Stimulated activated CD8-positive, alpha-beta memory T cell treated with anti-CD3 and anti-CD28 coated beads, Interleukin-15, amount 100 ng/mL, for 48 hours (primary cell): ENCODE measurements at places on chromosomes 6 and 20.

DNA sequence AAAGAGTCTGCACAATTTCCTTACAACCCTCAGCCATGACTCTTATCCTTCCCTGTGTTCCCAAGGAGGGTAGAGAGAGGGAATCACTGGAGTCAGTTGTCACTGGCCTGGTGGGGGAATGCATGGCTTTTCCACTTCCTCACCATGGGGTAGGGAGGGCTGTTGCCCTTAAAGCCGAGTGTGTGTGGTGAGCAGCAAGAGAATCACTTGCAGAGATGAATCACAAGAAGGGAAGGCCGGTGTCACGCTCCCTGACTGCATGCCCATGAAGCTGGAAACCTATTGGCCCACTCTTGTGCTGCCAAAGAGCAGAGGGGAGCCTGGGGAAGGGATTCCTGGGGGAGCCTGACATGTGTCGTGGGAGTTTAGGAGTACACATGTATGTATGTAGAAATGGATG, 18.1 kb upstream of the BMP6 start:
- DNase-seq: no peak

DNA sequence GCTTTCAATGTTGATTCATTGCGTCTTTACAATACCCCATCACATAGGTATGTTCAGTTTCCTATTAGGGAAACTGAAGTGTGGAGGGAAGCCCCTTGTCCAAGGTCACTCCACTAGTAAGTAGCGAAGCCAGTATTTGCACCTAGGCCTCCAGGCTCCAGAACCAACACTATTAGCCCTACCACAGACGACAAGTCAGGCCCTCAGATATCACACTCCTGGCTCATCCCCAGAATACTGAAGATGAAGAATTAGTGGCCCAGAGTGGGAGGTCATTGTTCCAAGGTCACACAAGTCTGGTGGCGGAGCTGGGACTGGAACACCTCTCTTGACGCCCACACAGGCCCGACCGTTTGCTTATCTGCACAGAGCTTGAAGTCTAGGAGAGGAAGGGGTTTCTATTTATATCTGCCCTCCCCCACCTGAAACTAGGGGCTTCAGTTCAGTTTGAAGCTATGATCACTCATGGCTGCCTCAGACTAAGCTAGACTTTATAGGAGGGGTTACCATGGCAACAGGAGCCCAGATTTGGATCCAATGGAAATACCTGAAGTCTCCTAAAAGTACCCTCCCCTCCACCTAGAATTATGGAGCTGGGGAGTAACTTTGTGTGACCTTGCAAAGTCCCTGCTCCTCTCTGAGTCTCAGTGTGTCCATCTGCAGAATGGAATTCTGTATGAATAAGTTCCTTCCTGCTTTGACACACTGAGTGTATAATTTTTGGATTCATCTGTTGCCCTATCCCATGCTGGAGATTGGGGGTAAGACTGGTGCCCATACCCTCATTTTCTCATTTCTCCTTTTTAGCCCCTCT, 2.2 kb downstream of the SNTA1 start:
- DNase-seq: no peak

DNA sequence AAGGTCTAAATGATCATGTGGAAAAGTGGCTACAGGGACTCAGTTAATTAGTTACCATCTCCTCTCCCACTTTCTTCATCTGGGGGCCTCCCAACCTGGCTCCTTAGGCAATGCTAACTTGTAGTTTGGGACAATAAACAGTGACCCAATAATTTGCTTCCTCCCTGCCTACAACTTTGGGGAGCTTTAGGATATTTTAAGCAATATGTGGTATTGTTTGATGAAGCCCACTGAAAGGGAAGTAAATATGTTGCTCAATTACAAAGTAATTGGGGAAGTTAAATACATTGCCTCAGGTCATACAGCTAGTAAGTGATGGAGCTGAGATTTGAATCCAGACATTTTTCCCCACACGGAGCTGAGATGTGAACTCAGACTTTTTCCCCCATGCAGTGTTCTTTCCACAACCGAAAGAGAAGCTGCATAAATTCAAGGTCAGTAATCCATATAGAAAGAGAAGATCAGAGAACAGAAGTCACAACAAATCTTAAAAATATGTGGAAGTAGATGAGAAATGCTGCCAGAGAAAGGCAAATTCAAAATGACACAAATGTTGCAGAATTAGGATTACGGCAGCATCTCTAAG, 26.6 kb downstream of the ZHX3 start:
- DNase-seq: no peak

- no peak for DNase-seq
Observed at GRCh38 chr6:144264270-144265060, 20.7 kb upstream of the UTRN start.
